ENCODE measurements at places on chromosomes 12 and 14.

DNA sequence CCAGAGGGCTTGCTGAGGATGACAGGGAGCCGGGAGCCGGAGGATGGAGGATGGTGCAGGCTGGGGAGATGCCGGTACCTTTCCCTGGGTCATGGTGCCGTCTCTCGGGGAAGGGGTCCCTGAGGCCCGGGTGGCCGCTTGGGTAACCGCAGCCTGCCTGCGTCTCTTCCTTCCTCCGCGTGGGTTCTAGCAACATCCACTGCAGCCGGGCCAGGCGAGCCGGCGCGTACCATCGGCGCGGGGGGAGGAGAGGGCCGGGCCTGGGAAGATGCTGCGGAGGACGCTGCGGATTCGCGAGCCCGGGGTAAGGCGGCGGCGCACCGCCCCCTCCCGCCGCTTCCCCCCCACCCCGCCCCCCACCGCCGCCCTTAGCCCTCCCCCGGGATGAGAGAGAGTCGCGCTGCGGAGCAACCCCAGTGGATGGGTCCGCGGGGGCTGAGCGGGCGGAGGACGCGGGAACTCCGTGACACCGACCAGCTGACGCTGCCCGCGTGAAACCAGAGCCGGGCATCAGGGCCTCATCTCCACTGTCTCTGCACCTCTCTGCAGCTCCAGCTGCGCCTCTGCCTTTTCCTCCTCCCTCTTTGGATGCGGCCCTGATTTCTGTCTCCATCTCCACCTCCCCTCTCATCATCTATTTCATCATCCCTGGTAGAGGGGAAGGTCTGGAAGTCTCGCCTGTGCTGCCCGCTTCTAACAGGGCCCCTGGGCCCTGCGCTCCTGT is at the start of gene FAIM2:
Gene FAIM2, minus strand, starts transcription at position 201 of the 724 bp plus-strand sequence. Its CDS starts 108 bp downstream, at position 93.
- DNase-seq = peak; percentile 35

DNA sequence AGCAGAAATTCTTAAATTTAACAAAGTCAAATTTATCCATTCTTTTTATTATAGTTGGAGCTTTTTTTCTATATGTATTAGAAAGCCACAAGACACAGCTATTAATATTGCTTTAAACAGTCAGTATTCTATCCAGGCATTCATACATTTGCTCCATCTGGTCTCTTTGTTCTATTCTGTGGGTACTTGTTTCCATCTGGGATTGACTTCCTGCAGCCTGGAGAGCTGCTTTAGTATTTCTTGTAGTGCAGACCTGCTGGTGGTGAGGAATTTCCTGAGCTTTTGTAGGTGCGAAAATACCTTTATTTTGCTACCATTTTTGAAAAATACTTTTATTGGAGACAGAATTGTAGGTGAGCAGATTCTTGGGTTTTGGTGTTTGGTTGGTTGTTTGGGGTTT is 29.0 kb downstream of the CCDC60 start:
- DNase-seq = no peak

GRCh38 chr12:26696048-26696612 is 136.9 kb downstream of the ITPR2 start:
- no peak for DNase-seq

DNA sequence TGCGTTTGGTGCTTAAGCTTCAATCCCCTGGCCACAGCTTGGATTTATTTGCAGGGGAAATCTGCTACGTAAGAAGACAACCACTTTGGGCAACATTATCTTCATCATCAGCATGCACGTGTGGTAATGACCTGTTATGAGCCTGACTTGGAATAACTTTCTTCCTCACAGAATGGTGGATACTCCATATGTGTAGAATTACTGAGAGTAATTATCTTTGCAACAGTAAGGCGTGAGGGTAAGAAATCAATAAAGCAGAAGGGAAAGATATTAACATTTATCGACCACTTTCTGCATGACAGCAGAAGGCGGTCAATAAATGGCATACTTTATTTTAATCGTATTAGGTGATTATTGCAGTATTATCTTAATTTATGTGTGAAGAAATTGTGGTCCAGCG is 152.7 kb downstream of the RGS6 start:
- DNase-seq = no peak

GRCh38 chr12:79408689-79409088 is 282.1 kb downstream of the PAWR start:
- no peak for DNase-seq

DNA sequence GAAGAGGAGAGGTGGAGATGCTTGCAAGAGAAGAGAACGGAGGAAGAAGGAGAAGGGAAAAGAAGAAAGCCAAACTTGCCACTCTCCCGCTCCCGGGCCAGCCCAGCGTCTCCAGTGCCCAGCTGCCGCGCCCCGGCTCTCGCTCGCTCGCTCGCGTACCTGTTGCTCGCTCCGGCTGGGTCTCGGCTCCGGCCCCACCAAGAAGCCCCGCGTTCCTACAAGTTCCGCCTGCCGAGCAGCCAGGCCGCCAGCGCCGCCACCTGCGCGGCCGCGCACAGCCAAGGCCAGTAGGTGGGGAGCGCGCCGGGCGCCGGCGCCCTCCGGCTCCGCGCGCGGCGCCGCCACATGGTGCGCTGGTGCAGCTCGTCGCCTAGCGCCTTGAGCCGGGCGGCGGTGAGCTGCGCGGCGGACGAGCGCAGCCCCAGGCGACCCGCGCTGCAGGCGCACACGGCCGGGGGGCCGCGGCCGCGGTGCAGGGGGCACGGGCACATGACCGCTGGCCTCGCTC is 370 bp downstream of the HRK start:
- no peak for DNase-seq

- no peak for DNase-seq
Measured at GRCh38 chr14:105883066-105884005, 357.0 kb downstream of the TMEM121 start.

- no peak for DNase-seq
Measured at GRCh38 chr14:21414137-21414631, 30.4 kb upstream of the SUPT16H start.

GRCh38 chr14:33363682-33364081 is 425.0 kb downstream of the NPAS3 start:
- DNase-seq = no peak

DNA sequence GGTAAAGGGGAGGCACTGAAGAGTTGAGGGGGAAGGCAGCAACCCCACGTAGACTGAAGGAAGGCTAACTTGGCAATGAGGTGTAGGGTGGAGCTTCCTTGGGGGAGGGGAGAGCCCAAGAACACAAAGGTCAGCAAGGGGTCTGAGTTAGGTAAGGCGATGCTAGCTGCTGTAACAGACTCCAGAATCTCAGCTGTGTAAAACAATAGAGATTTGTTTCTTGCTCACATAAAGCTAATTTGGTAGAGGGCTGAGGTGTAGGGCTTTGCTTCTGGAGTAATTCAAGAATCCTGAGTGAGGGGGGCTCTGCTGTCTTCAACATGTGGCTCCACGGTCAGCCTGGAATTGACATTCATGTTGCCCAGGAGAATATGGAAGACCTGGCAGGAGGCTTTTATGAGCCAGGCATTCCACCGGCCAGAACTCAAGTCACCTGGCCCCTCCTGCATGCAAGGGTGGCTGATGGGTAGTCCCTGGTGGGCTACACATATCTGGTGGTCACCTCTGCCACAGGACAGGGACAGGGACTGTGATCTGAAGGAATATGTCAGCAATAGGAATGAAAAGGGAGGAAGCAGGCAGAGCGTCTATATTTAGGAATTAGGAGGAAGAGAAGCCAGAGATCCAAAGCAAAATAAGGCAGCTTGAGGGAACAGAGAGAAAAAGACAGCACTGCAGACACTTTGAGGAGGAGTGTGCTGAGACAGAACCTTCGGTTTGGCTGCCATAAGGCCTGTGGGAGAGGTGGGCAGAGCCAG is 153.7 kb downstream of the ZFP36L1 start:
- DNase-seq = no peak

GRCh38 chr14:69040353-69040752 is 61.3 kb upstream of the ACTN1 start:
- no peak for DNase-seq

DNA sequence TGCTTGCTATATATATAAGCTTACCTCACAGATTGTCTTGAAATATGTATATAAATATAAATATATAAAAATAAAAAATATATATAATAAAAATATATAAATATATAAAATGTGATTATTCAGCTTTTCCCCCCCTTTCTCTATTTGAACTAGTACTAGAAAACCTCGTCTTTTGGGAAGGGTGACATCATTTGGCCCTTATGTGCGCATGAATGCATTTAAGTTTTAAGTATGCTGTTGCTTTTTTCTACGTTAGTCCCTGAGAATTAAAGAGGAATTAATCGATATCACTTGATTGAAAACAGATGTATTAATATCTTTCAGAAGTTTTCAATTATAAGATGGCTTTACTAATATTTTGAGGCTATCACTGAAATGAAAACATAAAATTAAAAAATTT is 69.9 kb downstream of the RAD51B start:
- DNase-seq = no peak

GRCh38 chr12:54723379-54724256 is 75.5 kb upstream of the DCD start:
- DNase-seq = peak; percentile 43

DNA sequence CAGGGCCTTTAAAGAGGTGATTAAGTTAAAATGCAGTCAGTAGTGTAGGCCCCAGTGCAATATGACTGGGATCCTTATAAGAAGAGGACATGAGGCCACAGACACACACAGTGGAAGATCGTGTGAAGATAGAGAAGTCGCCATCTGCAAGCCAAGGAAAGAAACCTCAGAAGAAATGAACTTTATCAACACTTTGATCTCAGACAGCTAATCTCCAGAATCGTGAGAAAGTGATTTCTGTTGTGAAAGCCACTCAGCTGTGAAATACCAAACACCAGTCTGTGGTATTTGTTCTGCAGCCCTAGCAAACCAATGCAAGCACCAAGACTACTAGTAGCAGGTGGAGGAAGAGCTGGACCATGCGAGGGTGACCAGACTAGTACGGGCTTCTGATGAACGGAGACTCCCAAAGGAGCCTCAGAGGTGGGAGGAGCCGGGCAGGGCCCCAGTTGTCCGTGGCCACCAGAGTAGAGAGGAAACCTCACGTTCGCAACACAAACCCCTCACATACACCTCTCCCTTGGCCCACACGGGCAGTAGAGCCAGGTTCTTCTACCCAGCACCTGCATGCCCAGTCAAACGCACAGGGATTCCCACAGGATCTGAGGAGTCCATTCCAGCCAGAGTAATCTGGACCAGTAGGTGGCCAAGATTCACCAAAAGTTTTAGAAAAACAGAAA is 243.0 kb downstream of the TTC8 start:
- peak; percentile 37 for DNase-seq

DNA sequence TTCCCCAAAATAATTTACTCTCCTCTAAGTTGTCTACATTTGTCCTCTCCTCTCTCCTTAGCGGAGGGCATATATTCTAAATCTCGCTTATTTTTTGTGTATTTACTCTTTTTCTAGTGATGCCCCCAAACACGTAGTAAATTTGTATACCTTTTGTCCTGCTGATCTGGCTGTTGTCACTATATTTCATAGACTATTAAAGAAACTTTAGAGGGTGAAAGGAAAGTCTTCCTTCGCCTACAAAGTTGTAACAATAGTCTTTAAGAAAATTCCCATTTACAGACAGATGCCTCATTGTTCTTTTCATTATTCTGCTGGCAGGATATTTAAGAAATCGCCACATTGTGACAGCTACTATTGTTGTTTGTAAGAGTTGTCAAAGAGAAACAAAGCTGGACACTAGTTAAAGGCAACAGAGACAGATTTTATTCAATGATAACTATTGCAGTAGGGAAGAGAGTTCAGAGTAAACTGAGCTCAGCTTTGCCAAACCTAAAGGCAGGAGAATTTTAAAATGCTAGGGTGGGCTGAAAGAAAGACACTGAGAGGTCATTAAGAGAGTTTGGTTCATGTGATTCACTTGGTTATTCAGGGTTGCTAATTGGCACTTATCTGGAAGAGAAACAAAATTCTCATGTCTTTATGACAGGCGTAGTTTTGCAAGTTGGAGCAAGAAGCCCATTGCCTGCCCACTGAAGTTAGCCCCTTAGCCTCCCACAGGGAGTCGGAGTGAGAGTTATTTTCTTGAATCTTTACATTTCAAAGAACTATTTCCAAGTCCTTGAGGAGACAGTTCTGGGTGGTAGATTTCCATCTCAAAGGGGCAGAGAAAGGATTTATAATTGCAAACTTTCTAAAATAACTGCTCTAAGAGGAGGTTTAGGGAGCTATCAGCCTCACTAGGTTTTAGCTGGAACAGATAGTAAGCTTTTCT is 1272.5 kb upstream of the SEL1L start:
- DNase-seq = no peak

DNA sequence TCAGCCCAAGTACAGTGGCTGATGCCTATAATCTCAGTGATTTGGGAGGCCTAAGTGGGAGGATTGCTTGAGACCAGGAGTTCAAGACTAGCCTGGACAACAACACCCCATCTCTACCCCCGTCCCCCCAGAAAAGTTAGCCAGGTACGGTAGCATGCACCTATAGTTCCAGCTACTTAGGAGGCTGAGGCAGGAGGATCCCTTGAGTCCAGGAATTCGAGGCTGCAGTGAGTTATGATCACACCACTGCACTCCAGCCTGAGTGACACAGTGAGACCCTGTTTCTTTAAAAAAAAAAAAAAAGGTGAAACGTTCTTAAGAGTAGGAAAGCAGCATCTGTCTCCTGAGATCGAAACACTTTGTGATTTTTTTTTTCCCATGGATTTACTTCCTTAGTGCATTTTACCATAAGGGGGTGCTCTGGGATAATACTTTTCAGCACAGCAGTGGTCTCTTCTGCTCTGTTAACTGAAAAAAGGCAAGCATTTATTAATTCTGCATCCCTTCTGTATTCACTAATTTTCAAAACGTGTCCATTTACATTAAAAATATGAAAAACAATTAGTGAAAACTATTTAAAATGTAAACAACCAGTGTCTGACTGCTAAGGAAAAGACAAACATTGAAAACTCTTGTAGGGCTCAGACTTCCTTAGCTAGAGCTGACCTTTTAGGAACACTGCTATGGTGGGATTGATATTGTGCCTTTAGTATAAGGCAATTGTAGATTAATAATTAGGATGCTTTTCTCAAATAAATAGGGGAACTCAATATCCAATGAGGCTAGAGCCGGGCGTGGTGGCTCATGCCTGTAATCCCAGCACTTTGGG is 31.2 kb upstream of the USP44 start:
- DNase-seq = no peak

DNA sequence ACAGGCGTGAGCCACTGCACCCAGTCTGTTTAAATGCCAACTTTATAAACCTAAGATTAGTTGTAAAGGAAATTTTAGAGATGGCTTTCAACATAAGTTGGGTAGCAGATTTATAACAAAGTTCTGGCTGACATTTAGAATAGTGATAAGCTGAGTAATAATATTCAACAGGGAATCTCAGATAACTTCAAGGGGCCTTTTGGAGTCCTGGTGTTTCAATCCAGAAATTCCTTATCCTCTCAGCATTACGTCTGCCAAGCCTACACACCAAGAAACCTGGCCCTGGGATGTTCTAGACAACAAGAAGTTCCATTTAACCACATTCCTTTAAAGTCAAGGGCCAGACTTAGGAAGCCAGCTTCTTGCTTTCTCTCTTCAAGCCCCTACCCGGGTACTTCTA is 59.5 kb upstream of the DYRK2 start:
- DNase-seq = no peak

All from central memory CD4-positive, alpha-beta T cell (primary cell).